Esophagus squamous epithelium (tissue), 5 donors: ENCODE measurements at places on chromosomes 7 and 10.

- H3K4me3 ChIP-seq, result no peak overlapping the region
- DNase-seq, result no peak
- peaks cover 26% of the 10 kb centered on the region for H3K4me1 ChIP-seq
- no peaks in the 10 kb centered on the region for H3K36me3 ChIP-seq
- H3K27ac ChIP-seq, result no peak overlapping the region
- no peaks in the 10 kb centered on the region for H3K27me3 ChIP-seq
Observed at GRCh38 chr10:62057359-62057758, 155.9 kb downstream of the ARID5B start.

DNA sequence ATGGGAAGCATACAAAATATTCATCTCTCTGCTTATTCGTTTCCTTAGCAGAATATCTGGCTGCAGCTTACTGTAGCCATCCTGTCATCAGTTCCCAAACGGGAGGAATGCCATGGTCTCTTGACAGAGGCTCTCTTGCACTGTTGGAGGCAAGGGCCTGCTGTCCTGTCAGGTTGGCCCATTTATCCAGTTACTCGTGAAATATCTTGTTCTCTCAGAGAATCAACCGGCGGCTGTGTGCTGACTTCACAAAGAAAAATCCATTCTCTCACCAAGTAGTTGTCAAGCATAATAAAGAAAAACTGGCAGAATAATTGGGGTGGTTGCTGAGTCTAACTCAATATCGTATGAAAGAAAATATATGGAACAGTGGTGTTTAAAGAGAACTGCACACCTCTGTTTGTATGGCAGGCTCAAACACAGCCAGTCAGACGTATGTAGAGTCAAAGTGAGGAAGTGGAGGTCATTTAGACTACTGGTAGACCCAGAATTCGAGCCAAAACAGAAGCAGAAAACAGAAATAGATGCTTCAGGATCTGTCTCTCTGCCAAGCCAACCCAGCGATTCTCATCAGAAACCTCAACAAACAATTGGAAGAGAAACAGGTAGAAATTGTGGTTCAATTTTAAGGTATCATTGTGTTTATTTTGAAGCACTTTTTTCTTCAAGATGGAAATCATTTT is 349.2 kb upstream of the PRKCQ start:
- no peak for DNase-seq
- peaks cover 16% of the 10 kb centered on the region for H3K4me1 ChIP-seq
- no peak overlapping the region for H3K4me3 ChIP-seq
- no peaks in the 10 kb centered on the region for H3K36me3 ChIP-seq
- H3K27ac ChIP-seq, result no peak overlapping the region

DNA sequence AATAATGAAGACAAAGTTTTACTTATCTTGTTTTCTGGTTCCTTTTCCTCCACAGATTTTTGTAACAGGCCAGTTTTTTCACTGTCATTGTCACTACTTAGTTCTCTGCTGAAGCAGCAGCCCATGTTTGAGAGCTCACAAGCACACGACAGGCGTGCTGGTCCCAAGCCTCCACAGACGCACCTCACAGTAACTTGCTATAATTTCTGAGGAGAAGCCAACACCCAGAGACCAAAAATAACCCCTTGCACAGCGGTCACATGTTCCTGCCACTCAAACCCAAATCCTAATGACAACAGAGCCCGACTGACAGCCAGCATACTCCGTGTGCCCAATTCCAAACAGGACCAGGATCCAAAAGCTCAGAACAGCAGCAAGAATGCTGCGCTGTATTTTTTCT is 58.5 kb downstream of the LARP4B start:
- DNase-seq, result no peak
- H3K27ac ChIP-seq, result no peak overlapping the region
- no peak overlapping the region for H3K4me3 ChIP-seq
- H3K4me1 ChIP-seq, result no peaks in the 10 kb centered on the region
- H3K27me3 ChIP-seq, result no peaks in the 10 kb centered on the region

GRCh38 chr10:115937768-115938056 is 335.3 kb downstream of the GFRA1 start:
- no peaks in the 10 kb centered on the region for H3K36me3 ChIP-seq
- H3K4me3 ChIP-seq, result no peak overlapping the region
- H3K27ac ChIP-seq, result no peak overlapping the region

DNA sequence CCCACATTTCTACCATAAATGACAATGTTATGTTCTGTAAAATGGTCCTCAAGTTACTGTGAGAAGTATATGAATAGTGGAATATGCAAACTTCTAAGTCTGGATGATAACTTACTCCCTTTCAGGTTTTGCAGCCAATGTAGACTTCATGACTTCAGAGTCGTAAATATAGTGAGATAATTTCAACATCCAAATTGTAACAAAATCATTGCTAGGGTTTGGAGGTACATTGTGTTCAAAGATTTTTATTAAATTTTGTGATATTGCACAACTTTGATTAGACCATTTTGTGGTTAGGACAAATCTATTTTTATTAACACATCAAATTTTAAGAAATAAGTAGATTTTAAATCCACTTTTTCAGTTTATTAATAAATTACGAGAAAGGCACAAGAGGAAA is 270.3 kb downstream of the RNLS start:
- no peaks in the 10 kb centered on the region for H3K4me1 ChIP-seq
- H3K36me3 ChIP-seq, result no peaks in the 10 kb centered on the region
- DNase-seq, result no peak
- no peak overlapping the region for H3K4me3 ChIP-seq
- no peaks in the 10 kb centered on the region for H3K27me3 ChIP-seq

DNA sequence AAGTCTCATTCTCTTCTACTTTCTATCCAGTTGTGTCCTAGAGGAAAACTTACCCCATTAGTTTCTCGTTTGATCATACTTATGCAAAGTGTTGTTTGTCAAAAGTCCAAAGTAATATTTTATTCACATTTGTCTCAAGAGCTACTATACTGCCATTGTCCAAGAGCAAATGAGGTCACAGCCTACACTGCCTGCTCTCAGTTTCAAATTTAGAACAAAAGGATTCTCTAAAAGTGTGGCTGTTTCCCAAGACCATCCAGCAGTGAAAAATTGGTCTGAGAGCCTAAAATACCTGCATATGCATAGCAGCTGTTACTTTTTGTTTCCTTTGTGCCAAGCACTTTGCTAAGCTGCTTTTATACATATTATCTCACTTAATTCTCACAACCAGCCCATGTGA is 439.5 kb upstream of the NFE2L3 start:
- no peak for DNase-seq
- no peaks in the 10 kb centered on the region for H3K4me1 ChIP-seq
- no peaks in the 10 kb centered on the region for H3K36me3 ChIP-seq
- H3K27me3 ChIP-seq, result no peaks in the 10 kb centered on the region

- H3K27me3 ChIP-seq, result no peaks in the 10 kb centered on the region
- H3K36me3 ChIP-seq, result peaks cover 100% of the 10 kb centered on the region
- H3K4me1 ChIP-seq, result peaks cover 8% of the 10 kb centered on the region
- no peak overlapping the region for H3K27ac ChIP-seq
- DNase-seq, result no peak
Observed at GRCh38 chr10:29482591-29483431, 152.0 kb downstream of the SVIL start.

DNA sequence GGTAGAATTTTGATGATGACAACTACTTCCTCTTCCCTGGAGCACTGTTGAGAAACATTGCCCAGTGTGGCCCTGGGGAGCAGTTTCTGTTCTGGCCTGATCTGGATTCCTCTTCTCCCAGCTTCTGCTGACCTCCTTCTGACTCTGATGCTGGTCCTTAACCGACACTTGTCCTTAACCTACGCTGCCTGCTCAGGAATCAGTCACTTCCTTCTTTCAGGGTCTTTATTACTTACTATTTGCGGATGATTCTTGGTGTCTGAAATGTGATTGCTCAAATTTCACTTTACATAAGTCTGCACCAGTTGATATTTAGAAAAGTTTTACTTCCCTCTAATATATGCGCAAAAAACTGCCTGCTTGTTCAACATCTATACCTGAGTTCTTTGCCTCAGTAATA is 164.1 kb downstream of the PTEN start:
- DNase-seq, result no peak
- H3K27me3 ChIP-seq, result no peaks in the 10 kb centered on the region

- no peak overlapping the region for H3K27ac ChIP-seq
- H3K27me3 ChIP-seq, result no peaks in the 10 kb centered on the region
- no peaks in the 10 kb centered on the region for H3K4me1 ChIP-seq
- no peaks in the 10 kb centered on the region for H3K36me3 ChIP-seq
- H3K4me3 ChIP-seq, result no peak overlapping the region
- DNase-seq, result no peak
Observed at GRCh38 chr7:79612022-79612421, 158.6 kb upstream of the MAGI2 start.

DNA sequence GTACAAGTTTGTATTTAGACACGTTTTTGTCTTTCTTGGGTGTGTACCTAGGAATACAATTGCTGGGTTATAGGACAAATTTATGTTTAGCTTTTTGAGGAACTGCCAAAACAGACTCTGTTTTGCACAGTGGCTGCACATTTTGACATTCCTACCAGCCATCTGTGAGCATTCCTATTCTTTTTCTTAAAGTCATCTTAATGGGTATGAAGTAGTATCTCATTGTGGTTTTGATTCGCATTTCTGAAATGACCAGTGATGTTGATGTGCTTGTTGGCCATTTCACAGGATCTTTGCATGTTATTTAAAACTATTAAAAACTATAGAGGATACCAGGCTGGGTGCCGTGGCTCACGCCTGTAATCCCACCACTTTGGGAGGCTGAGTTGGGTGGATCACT is 32.6 kb upstream of the IL15RA start:
- H3K4me1 ChIP-seq, result no peaks in the 10 kb centered on the region
- no peak overlapping the region for H3K4me3 ChIP-seq
- no peaks in the 10 kb centered on the region for H3K27me3 ChIP-seq
- DNase-seq, result no peak

DNA sequence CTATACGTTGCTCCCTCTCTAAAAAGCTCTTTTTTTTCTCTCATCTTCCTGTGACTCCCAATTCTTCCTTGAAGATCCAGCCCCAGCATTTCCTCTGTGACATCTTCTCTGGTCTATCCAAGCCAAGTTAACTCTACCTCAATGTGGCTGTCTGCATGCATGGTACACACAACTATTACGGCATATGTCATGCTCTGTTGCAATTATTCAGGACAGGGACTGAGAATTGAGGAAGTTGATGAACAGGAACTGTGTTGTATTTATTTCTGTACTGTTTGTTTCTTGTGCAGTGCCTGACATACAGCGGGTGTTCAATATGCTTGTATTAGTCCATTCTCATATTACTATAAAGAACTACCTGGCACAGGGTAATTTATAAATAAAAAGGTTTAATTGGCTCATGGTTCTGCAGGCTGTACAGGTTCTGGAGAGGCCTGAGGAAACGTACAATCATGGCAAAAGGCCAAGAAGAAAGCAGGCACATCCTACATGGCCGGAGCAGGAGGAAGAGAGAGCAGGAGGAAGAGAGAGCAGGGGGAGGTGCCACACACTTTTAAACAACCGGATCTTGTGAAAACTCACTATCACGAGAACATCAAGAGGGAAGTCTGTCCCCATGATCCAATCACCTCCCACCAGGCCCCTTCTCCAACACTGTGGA is 6.3 kb downstream of the TRPV5 start:
- no peak overlapping the region for H3K27ac ChIP-seq
- H3K27me3 ChIP-seq, result no peaks in the 10 kb centered on the region
- no peak for DNase-seq
- no peaks in the 10 kb centered on the region for H3K36me3 ChIP-seq

DNA sequence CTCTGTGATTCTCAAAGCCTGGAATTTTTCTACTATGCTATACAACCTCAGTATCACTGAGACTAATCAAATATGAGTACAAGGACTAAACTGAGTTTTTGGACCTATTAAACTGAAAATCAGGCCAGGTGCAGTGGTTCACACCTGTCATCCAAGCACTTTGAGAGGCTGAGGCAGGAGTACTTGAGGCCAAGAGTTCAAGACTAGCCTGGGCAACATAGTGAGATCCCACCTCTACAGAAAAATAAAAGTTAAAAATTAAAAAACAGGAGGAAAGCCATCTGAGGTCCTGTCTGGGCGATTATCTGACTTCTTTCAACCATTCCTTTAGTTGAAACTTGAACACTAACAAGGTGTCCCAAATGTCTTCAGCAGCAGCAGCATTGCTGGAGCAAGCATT is 7.0 kb downstream of the XRCC2 start:
- no peak for DNase-seq
- no peak overlapping the region for H3K27ac ChIP-seq
- H3K27me3 ChIP-seq, result no peaks in the 10 kb centered on the region
- no peaks in the 10 kb centered on the region for H3K4me1 ChIP-seq

DNA sequence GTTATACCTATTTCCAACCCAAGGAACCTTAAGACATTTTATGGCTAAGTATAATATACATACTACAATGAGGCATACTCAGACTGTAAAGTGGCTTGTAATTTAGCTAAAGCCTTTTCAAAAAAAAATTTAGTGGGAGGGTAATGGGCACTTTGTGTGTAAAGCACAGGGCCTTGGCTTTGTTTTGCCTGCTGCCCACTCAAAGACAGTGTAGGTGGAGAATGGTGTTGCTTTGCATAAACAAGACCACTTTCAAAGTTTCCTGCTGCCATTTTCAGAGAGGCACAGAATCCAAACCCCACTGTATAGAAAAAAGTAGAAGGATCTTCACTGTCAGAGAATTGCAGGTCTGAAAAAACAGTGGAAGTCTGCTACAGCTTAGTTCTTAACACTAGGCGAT is 21.2 kb upstream of the SLC35B4 start:
- H3K27me3 ChIP-seq, result no peaks in the 10 kb centered on the region
- no peaks in the 10 kb centered on the region for H3K36me3 ChIP-seq
- H3K4me3 ChIP-seq, result no peak overlapping the region
- DNase-seq, result no peak
- H3K27ac ChIP-seq, result no peak overlapping the region
- no peaks in the 10 kb centered on the region for H3K4me1 ChIP-seq

DNA sequence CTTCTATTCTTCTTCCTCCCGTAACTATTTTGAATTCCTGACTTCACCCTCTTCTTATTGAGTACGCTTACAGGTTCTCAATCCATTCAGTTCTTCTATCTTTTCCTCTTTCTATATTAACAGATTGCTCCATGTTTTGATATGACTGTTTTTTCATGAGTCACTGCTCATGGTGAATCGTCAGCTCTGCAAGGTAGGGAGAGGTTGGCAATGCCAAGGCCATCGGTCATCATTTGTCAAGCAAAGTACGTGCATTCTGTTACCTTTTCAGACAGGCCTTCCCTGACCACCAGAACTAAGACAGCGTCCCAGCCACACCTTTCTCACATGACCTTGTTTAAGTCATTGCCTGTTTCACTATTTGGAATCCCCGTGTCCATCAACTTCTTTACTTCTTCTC is 1001.9 kb upstream of the SORCS1 start:
- no peaks in the 10 kb centered on the region for H3K4me1 ChIP-seq
- no peak for DNase-seq
- H3K4me3 ChIP-seq, result no peak overlapping the region
- H3K36me3 ChIP-seq, result no peaks in the 10 kb centered on the region

DNA sequence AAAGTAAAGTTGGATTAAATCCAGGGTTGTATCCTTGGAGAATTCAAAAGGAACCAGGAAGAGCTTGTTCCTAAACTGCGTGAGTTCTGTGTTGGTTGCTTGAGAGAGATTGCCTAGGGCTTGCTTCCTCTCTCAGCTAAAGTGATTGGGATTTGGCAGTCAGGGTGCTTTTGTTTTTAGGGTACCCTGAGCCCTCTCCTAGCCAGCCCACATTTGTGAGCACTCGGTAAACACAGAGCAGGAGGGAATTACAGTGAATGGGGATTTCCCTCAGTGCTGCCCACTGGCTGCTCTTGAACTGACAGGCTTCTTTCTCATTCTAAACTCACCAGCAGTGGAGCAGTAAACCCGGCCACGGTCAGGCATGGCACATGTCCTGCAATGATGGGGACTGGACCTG is 146.9 kb downstream of the TPST1 start:
- no peak for DNase-seq
